ENCODE measurements at places on chromosomes 2 and 18.

- no peak for DNase-seq
These were observed 357.6 kb downstream of the DSC3 start for GRCh38 chr18:30684825-30685481.

- no peak for DNase-seq
These were observed 927.5 kb downstream of the ERBB4 start for GRCh38 chr2:211611061-211611518.

- DNase-seq: no peak
These were observed 32.7 kb upstream of the FHL2 start for GRCh38 chr2:105431367-105432043.

- DNase-seq: no peak
These were observed 739.4 kb upstream of the CHAC2 start for GRCh38 chr2:53028225-53028624.

DNA sequence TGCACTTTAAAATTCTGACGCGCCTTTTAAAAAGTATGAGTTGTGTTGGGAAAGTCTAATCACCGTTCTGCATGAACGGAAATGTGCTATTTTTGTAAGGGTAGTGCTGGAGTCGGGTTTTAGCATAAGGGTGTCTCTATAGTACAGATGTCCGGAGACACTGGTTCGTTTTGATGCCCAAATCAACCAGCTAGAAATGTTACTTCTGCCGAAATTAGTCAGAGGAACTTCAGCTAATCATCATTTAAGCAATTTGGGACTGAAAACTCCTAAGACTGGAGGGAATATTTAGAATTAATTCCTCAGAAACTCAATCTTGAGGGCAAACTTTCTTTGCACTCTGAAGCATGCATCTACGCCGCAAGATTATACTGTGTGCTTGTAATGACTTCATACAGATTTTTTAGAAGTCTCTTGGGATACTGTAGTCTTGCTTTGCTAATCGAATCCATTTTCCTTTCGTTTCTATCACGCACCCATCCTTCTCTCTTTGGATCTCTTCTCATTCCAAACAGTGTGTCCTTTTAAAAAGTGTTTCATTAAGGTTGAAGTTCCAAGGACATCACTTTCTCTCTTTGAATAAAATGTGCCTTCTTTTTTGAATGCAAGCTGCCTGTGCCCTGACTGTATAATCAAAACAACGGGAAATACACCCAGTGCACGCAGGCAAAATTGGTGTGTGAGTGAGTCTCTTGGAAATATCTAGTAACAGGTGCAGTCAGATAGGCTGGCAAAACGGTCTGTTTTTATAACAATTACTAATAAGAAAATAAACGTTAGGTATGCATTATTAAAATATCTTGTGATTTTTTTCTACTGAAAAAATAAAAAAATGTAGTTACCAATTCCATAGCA, 270.9 kb upstream of the TCF4 start:
- DNase-seq: no peak

- DNase-seq: no peak
These were observed 115.9 kb downstream of the RPIA start for GRCh38 chr2:88807237-88807962.

DNA sequence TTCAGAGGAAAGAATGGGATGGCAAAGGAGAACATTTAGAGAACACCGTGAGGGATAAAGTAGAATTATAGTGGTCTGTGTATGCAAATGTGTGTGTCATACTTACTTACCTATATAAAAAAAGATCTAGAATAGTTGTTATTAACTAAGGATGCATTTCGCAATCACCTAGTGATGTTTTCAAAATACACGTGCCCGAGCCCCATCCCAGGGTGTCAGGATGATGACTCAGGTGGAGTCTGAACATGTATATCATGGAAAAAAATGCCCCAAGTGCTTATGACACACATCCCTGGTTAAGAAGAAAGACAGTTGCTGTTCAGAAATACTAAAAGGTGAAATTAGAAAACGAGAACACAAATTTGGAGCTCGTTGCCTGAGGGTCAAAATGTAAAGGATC, 109.0 kb downstream of the CERS6 start:
- no peak for DNase-seq

GRCh38 chr18:12238826-12239225, 15.3 kb upstream of the CIDEA start:
- DNase-seq: no peak

Measured in B cell (primary cell).